ENCODE measurements at places on chromosomes 7 and 10.
A peak's percentile ranks its signal among the peaks of the same experiment; 100 is the strongest.

DNA sequence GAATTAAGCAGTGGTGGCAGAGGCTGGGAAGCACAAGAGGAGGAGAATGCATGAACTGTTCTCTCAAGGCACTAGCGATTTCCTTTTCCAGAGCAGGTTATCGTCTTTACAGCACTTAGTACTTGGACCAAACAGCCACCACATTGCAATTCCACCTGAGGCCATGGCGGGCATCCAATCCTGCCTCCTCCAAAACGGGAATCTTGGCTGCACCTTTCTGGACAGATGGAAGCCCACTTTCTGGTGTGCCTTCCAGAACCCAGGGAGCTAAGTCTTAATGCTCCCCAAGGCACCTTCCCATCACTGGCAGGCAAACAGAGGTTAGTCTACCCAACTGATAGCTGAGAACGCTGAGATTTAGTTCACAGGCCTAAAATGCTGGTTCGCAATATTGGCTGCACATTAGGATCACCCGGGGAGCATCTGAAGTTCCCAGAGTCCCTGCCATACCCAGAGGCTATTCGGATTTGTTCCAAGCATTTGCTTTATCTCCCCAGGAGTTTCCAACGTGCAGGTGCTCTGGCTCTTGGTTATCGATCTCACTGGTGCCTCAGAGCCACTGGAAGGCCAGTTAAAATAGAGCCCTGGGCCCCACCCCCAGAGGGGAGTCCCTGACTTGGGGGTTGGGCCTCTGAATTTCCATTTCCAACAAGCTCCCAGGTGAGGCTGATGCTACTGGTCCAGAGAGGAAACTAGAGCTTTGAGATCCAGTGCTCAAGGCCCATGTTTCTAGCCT lies 62.2 kb downstream of the KCNMA1 start:
- no peak for DNase-seq

- DNase-seq, result peak; percentile 70
Observed at GRCh38 chr7:57417736-57418135, 32.2 kb upstream of the ZNF716 start.

- no peak for DNase-seq
Observed at GRCh38 chr7:108140671-108141070, 10.5 kb upstream of the LAMB4 start.

DNA sequence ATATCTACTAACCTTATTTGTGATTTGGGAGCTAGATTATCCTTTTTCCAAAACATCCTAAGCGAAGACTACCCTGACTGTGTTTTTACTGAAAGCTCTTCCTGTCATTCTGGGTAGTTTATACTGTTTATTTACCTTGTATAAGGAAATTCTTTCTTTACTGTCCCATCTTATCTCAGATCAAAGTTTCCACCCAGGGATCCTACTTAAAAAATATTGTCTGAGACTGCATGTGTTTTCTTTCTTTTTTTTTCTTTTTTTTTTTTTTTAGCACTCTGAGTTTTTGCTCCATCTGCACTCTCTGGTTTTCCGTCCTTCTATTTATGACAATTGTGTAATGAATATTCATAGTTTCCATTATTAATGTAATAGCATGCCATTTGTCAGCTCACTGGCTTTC lies 26.5 kb downstream of the CDK14 start:
- no peak for DNase-seq

DNA sequence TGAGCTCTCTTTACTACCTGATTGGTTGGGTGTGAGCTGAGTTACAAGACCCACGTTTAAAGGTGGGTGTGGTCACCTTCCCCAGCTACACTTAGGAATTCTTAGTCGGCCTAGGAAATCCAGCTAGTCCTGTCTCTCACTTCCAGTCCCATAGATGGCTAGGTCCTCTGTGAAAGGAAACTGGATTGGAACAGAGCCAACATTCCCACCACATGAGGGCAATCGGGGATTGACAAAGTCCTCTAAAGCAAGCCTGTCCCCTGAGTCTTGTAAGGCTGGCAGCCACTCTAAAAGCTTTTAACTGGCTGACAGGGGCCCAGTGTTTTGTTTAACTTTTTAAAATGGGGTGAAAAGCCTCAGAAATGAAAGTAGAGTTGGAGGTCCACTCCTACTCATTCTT lies 15.1 kb upstream of the CROT start:
- DNase-seq, result no peak

GRCh38 chr10:120999868-121000267 lies 148.7 kb downstream of the WDR11 start:
- DNase-seq, result no peak

DNA sequence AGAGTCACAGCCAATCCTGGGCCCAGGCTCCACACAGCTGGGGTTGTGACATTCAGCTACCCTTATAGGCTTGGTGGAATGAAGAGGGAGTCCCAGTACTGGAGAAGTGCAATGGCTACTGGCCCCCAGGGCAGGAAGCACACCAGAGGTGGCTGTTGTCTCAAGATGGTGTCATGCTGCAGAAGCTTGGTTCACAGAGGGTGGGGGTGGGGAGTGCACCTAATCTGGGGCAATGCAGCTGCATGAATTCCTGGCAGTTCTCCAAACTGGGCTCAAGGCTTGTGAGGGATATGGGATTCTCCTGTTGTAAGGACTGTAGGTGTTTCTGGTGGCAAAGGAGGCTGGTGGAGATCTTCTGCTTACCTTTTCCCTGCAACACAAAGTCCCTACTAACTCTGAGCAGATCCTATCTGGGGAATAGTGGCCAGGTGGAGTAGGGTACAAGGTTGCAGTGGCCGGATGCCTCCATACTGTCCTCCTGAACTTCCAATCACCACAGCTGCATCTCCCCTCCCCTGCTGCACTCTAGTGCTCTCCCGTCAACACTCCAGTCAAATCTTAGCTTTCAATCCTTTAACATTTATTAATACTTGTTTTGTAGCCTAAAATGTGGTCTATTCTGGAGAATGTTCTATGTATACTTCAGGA lies 27.4 kb upstream of the PLA2G12B start:
- no peak for DNase-seq

GRCh38 chr7:112202816-112203215 lies 3.4 kb downstream of the DOCK4 start:
- DNase-seq, result no peak

DNA sequence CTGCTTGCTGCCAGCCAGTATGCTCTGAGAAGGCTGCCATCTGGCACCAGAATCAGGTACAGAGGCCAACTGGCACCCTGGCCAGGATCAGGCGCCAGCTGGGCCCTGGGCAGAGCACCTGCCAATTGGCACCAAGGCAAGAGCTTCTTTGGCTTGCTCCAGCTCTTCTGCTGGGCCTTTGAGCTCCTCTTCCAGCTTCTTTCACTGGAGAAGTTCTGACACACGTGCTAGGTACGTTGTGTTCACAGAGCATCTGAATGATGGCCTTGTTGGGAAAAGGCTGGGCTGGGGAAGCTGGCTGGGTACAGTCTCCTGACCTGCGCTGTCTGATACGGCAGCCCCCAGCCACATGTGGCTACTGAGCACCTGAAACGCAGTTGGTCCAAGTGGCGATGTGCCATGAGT lies 31.7 kb upstream of the OPALIN start:
- DNase-seq, result peak; percentile 47

DNA sequence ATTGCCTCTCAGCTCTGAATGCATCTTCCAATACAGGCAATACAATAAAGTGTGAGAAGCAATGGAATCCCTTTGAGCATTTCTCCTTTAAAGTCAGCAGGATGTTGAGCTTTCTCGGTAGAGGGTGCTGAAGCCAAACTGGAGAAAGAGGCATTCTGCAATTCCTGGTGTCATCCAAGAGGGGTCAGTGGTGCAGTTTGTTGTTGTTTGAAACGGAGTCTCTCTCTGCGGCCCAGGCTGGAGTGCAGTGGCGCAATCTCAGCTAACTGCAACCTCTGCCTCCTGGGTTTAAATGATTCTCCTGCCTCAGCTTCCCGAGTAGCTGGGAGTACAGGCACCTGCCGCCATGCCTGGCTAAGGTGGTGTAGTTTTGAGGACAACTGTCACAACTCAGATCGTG lies 486.5 kb downstream of the CALN1 start:
- DNase-seq, result no peak

- no peak for DNase-seq
Observed at GRCh38 chr10:104732222-104732621, 91.1 kb downstream of the SORCS3 start.

- no peak for DNase-seq
Observed at GRCh38 chr7:142932386-142933091, 1.0 kb downstream of the TRPV5 start.

DNA sequence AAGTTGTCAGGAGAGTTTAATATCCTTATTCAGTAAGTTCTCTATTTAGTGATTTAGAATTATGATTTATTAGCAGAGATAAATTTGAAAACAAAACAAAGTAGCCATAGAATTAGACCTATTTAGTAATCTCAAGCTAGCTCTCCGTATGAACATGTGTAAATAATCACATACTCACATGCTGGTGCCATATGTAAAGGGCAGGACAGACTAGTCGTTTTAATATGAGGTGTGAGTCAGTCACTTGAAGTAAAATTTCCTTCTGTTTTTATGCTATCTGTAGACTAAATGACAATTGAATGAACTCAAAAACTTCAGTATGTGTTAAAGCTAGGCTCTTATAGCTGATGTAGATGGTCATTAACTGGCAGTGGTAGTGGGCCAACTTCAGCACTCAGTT lies 67.1 kb downstream of the WAC start:
- DNase-seq, result no peak

DNA sequence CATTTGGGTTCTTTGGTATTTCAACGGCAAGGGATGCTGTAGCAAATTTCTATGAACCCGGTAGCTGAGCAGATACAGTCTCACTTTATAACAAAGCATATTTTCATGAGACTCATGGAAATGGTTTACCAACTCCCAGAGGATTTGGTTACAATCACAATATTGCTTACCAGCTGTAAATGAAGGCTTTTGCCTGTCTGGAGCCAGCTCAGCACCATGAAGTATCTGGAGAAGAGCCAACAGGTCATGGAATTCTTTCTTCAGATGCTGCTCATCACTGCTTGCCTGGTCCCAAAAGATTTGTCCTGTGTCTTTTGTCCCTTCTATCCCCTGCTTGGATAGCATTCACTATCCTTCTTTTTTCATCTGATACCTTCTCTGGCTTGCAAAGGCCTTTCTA lies 316.9 kb upstream of the PHYHIPL start:
- DNase-seq, result no peak

DNA sequence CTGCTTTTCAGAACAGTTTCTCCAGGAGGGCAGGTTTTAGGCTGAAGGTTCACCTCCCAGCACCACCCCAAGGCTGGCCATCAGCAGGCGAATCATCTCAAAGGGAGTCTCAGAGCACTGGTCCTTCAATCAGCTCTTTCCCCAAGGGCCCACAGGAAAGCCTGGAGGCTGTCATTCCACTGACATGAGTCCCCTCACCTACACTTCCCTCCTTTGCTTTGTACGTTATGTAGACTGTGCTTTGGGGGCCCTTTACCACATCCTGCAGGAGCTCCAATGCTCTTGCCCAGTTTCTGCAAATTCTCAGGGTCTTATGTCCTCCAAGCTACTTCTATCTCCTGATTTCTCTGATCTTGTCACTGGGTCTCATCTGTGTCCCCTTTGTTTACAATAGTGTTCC lies 15.4 kb downstream of the WDFY4 start:
- no peak for DNase-seq

DNA sequence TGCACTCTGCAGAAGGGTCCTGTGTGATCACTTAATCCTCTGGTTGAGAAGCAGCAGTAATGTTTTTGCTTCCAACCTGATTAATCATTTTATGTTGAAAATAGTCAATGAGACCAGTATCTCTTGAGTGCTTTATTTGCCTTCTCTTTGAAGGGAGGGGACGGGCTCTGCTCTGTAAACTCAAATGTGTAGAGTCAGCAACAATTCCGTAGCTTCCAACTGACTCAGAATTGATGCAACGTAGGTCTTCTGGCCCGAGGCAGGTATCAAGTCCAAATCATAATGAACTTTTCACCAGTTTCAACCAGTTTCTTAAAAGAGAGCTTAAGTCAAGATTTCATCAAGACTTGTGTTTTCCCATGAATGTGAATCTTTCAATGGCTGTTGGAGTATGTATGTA lies 26.3 kb downstream of the GUSB start:
- DNase-seq, result no peak

DNA sequence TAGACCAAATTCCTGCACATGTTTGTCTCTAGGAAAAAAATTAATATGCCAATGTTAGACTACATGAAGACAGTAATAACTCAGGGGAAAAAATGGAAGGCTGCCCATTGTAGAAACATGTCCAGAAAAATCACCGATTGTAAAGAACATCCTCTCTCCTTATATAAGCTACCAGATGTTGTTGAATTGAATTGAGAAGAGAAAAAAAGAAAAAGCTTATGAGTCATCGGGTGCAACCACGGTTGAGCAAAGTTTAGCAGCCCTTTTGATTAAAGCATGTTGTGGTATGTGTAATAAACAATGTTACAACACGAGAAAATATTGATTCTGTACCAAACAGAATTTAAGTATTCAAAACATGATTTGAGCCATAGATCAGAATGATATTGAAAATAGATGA lies 102.3 kb upstream of the ARHGAP21 start:
- DNase-seq, result no peak

- peak; percentile 52 for DNase-seq
Observed at GRCh38 chr10:86372784-86373239, 6.2 kb upstream of the GRID1 start.

DNA sequence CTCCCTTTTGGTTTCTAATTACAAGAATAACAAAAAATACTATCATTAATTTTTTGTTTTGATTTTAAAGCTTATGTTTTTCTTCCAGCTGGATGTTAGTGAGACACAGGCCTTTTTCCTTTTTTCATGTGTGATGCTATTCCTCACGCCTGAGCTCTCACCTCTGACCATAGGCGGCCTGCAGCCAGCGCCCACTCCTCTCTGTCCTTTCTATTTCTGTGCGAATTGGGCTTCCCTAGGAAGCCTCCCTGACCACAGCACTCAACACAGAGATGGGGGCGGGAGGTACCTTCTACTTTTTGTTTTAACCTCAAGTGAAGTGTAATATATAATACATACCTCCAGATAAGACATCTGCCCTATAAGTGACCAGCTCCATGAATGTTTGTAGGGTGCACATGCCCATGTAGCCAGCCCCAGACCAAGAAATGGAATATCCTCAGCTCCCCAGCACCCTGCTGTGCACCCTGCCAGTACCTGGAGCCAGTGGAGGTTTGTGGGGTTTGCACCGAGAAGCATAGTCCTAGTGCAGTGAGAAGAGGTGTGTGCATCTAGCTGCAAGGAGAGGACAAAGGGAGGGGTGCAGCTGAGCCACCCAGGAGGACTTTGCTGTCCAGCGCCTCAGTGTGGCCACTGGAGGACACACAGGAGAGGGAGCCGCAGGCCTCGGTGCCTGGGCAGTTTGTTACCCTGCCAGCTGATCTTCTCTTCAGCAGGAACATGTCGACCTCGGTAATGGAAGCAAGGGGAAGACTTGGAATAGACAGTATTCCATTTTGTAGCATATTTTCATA lies 38.5 kb downstream of the BNIP3 start:
- peak; percentile 77 for DNase-seq

- DNase-seq, result no peak
Observed at GRCh38 chr7:124275411-124275810, 242.5 kb upstream of the TMEM229A start.

- DNase-seq, result no peak
Observed at GRCh38 chr7:93873998-93874574, 16.5 kb downstream of the TFPI2 start.

- peak; percentile 92 for DNase-seq
Observed at GRCh38 chr7:157612664-157613561, 276.1 kb downstream of the DNAJB6 start.

GRCh38 chr7:157096286-157097055 lies 42.3 kb upstream of the UBE3C start:
- DNase-seq, result no peak
